H54 (cell line): ENCODE measurements at places on chromosomes 16 and 17.

DNA sequence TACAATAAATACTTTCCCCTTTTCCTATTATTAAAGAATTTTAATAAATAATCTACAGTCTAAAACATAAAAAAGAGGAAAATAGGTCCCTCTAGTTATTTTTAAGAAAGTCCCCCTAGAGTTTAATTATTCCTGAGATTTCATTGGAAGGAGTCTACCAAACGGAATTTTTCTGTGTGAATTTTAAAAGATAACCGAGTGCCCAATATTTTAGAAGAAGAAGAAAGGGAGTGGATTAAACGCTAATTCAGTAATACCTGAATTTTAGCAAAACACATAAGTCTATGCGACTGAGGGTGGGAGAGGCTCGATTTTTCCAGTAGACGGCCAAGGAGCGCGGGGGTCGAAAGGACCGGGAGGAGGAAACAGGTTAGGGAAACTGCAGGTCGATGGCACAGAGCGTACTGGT, 2.2 kb downstream of the HOXB2 start:
- DNase-seq = no peak

- no peak for DNase-seq
Measured at GRCh38 chr16:4675864-4676786, 17.2 kb upstream of the NUDT16L1 start.

DNA sequence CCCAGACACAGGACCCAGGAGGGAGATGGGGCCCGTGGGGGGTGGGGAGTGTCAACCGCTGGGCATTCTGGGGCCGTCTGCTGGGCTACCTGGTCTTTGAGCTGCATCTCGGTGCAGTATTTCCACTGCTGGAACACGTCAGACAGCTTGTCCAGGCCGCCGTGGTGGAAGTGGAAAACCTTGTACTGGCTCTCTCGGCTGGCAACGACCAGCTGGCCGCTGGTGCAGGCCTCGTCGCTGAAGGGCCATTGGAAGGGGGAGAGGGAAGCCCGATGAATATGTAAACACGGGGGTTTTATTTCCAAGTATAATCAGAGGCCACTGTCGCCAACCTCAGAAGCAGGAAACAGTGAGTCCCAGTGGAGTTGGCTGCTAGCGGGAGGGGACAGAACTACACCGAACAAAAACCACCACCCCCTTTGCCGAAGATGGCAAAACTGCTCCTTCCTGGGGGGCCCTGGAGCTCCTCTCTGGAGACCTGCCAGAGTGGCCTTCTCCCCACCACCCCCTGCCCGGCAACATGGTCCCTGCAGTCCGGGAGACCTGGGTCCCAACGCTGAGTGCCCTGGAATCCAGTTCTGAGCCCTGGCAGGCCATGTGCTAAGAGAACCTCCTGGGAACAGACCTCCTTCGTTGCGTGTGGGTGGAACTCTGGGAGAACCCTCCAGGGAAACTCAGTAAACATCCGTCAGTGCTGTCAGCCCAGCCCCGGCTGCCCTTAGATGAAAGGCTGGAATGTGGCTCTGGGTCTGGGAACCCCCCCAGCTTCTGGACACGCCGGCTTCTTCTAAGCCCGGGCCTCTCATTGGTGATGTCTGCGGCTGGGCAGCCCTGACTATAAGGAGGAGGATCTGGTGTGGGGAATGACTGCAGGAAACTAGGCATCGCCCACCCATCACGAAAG, 84.1 kb downstream of the TBC1D16 start:
- no peak for DNase-seq

- no peak for DNase-seq
Measured at GRCh38 chr16:76162046-76162445, 115.2 kb upstream of the CNTNAP4 start.

GRCh38 chr17:36468903-36469635, 17.4 kb upstream of the ZNHIT3 start:
- no peak for DNase-seq

- DNase-seq = no peak
Measured at GRCh38 chr17:75525806-75526554, 483 bp downstream of the LLGL2 start.

DNA sequence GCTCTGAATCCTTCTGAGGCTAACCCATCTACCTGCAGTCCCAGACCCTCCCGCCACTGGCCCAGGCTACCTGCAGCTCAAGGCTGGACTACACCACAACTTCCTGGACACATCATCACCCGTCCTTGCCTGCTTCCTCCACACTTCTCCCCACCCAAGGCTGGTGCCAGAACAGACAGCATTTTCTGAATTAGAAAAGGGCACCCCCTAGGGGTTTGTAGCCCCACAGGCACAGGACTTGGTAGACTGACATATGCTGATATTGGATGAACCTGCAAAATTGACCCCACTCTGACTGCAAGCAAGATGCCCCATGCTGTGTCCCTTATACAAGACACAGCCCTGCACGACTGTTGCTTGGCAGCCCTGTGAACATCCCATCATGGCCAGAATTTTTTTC, 271.5 kb upstream of the C16orf82 start:
- DNase-seq = no peak

DNA sequence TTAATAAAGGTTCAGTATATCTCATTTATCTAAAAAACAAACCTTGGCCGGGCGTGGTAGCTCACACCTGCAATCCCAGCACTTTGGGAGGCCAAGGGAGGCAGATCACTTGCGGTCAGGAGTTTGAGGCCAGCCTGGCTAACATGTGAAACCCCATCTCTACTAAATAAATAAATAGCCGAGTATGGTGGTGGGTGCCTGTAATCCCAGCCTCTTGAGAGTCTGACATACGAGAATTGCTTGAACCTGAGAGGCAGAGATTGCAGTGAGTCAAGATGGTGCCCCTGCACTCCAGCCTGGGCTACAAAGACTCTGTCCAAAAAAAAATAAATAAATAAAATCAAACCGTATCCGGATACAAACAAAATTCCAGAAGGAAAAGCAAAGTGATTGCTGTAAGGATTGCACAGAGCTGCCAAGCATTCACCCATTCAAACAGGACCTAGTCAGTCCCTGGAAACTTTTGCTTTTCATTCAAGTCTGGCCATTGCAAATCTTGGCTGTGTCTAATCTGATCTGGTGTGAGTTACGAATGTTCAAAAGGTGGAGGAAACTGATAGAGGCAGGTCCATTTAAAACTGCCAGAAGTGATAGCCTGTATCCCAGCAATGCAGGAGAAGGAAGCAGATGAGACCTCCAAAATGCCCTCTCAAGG, 102.5 kb upstream of the CLEC3A start:
- DNase-seq = no peak
